T-helper 22 cell (primary cell): ENCODE measurements at places on chromosomes 1 and 21.
A peak's percentile ranks its signal among the peaks of the same experiment; 100 is the strongest.

DNA sequence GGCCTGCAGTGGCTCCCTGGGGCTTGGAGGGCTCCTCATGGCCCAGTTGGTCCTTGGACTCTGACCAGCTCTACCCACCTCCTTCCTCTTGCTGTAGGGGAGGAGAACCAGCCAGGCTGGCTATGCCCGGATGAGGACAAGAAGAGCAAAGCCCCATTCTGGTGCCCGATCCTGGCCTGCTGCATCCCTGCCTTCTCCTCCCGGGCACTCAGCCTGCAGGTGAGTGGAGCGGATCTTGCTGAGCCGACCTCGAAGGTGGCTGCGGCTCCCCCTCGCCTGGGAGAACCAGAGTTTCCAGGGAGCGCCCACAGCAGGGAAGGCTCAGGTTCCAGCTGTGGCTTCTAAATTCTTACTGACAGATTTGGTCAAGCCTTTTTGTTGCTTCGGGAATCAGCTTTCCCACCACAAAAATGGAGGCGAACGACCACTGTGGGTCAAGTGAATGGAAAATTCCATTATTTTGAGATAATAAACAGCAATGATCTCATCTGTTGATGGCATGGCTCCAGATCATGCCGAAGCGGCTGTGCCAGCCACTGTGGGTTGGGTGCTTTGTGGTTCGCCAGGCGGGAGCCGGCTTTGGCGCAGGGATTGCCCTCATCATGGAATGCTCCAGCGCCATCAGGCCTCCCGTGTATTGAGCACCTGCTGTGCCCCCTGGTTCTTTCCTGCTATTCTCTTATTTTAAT is 106.5 kb upstream of the ACTL8 start:
- DNase-seq: no peak

- DNase-seq: peak; percentile 63
Observed at GRCh38 chr1:108199781-108200686, at the start of gene SLC25A24. SLC25A24 (minus strand) TSS chr1:108200343; CDS start chr1:108200138, 205 bp downstream.

DNA sequence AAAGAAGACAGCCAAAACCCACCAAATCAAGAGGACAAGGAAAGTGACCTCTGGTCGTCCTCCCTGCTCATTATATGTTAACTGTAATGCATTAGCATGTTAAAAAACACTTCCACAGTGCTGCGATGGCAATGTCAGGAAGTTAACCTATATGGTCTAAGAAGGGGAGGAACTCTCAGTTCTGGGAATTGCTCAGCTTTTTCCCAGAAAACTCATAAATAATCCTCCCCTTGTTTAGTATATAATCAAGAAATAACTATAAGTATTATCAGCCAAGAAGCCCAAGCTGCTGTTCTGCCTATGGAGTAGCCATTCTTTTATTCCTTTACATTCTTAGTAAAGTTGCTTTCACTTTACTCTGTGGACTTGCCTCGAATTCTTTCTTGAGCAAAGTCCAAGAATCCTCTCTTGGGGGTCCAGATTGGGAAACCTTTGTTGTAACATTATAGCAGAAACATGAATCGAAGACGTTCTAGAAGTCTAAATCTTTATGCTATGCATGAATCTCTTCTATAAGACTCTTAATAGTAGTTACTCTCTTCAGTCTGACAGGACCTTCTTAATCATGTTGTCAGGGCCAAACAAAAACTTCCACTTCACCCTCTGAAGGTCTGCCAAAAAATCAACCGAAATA is 110.0 kb upstream of the VANGL1 start:
- DNase-seq: no peak

GRCh38 chr1:36481771-36482723 is 666 bp downstream of the CSF3R start:
- no peak for DNase-seq

- DNase-seq: no peak
Observed at GRCh38 chr1:183869664-183870063, 64.7 kb downstream of the RGL1 start.

GRCh38 chr1:167860231-167860923 is 53.6 kb downstream of the ADCY10 start:
- no peak for DNase-seq

GRCh38 chr21:15211491-15212133 is 146.8 kb upstream of the NRIP1 start:
- no peak for DNase-seq

GRCh38 chr1:169201084-169201619 is 94.7 kb downstream of the ATP1B1 start:
- no peak for DNase-seq

- DNase-seq: no peak
Observed at GRCh38 chr1:6069573-6069972, 23.9 kb downstream of the KCNAB2 start.

DNA sequence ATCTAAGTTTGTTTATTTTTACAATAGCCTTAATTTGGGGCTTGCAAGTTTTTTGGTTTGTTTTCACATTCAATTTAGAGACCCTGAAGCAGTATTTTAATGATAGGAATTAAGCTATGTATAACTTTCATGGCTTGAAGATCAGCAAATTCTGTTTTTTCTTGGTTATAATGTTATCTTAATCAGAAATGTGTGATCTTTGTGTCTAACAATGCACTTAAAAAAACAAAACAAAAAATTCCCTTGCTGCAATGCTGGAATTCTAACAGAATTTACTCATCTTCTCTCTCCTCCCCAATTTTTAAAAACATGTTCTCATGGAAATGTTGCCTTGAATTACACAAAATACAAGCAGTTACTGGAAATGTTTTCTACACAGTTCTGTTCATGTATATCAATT is 113.1 kb downstream of the OLFML2B start:
- DNase-seq: no peak

DNA sequence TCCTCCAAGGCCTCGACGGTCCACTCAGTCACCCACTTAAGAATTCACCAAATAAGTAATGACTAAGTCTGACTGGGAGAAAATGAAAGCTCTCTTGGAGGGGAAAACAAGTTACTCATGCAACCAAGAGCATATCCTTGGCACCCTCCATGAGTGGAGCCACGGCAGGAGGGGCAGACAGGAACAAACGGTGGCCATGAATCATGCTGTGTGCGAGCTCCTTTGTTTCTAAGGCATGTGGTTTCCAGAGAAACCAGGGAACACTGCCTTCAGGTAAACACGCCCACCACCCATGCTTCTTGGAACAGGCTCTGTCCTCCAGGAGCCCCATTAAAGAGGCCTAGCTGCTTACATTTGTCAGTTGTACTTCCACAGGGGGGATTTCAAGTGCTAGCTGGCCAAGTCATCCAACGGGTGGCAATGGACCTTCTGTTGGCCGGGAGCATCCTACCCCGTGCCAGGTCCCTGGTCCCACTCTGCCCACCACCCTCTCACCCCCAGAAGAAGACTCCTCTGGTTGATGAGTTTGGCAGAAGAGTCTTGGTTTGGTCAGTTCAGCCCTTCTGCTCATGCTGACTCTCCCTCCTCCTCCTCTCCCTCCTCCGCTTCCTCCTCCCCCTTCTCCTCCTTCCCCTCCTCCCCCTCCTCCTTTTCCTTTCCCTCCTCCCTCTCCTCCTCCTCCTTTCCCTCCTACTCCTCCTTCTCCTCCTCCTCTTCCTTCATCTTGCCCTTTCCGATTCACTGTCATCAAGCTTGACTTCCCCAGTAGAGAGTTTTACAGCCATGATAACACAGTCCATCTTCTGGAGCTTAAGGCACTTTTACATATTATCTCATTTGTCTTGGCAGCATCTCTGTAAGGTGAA is 107.6 kb downstream of the CCDC185 start:
- no peak for DNase-seq

- no peak for DNase-seq
Observed at GRCh38 chr21:33105088-33105487, 35.1 kb downstream of the OLIG1 start.

DNA sequence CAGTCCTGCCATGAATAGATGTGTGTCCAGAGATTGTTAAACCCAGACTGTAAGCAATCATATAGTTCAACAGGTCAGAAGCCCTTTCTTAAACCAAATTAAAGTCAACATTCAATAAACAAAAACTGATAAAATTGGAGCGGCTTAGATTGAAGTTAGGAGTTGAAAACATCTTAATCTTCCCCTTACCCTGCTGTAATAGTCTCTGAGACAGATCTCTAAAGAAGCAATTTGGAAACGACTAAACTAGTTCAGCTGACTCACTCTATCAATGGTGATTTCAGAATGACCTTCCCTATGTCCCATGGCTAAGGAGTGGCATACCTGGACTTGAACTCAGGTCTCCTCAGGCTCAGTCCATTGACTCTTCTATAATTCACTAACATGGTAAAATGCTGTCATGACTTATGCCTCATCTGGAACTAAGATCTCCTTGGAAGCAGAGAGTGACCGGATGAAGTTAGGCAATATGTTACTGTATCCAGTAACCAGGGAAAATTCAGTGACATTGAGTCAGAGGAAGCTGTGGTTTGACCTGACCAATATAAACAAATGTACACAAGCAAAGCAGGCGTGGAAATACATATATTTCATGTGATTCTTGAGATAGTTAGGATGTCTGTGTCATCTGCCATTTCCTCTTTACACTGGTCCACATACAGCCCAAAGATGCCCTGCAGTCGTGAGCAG is 30.1 kb downstream of the SGIP1 start:
- DNase-seq: no peak

- DNase-seq: no peak
Observed at GRCh38 chr21:42406201-42406621, 2.5 kb downstream of the UBASH3A start.

- DNase-seq: no peak
Observed at GRCh38 chr1:86436041-86436440, 12.1 kb downstream of the CLCA2 start.

DNA sequence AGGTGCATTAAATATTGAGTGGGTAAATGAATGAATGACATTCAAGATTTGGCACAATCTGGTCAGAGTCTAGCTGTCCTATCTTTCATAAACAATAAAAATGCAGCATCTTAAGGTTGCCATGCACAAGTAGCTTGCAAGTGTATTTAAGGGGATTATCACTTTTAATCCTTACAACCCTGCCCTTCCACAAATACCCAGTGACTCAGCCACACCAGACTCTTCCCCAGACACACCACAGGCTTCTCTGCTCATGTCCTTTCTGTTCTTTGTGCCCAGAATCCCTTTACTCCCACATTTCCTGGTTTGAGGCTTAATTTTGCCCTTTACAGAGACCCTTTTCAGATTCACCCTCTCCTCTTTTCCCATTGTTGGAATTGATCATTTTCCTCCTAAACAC is 59.8 kb downstream of the KIRREL1 start:
- DNase-seq: no peak

- DNase-seq: no peak
Observed at GRCh38 chr1:64039390-64039926, 164.0 kb upstream of the UBE2U start.

- DNase-seq: no peak
Observed at GRCh38 chr1:242454262-242455051, 70.0 kb downstream of the PLD5 start.

DNA sequence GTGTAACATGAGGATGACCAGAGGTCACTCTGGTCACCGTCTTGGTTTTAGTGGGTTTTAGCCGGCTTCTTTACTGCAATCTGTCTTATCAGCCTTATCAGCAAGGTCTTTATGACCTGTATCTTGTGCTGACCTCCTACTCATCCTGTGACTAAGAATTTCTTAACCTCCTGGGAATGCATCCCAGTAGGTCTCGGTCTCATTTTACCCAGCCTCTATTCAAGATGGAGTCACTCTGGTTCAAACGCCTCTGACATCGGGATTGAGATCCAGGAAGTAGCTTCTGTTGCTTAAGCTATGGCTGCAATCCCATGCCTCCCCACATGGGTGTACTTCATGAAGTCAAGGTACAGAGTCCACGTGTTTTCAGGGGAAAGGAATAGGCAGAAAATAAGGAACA is 19.9 kb downstream of the FMN2 start:
- no peak for DNase-seq

DNA sequence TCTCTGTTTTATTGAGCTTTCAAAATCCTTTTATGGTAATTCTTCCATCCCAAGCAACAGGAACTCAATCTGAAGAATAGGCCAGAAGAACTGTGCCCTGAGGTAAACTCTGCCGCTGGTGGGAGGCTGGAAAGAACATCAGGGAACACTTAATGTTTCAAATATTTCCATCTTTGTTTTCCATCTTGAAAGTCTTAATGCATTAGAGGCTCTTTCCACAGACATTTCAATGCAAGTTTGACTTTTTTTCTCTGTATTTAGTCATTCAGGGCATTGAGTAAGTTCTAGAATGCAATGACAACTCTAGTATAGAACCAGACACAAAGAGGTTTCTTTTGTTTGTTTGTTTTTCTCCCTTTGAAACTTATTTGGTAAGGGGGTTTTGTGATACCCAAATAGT is 61.5 kb downstream of the KIAA0040 start:
- no peak for DNase-seq

DNA sequence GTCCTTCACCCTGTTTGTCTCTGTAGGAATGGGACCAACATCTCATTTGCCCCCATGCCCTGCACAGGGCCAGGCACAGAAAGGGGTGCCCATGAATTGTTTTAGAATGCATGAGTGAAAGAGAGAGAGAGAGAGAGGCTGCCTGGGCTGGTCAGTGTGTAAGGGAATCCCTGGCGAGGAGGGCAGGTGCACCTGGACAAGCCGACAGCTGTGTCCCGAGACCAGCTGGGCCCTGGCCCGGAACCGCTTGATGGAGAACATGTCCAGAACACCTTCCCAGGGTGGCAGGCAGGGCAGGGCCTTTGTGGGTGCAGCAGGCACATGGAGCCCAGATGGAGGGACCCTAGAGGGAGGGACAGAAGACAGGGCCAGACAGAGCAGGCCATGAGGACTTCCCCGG is 22.7 kb downstream of the SPOCD1 start:
- no peak for DNase-seq

- DNase-seq: no peak
Observed at GRCh38 chr1:75613916-75614315, 3.0 kb upstream of the SLC44A5 start.

GRCh38 chr1:100786870-100787269 is 67.3 kb downstream of the VCAM1 start:
- no peak for DNase-seq

DNA sequence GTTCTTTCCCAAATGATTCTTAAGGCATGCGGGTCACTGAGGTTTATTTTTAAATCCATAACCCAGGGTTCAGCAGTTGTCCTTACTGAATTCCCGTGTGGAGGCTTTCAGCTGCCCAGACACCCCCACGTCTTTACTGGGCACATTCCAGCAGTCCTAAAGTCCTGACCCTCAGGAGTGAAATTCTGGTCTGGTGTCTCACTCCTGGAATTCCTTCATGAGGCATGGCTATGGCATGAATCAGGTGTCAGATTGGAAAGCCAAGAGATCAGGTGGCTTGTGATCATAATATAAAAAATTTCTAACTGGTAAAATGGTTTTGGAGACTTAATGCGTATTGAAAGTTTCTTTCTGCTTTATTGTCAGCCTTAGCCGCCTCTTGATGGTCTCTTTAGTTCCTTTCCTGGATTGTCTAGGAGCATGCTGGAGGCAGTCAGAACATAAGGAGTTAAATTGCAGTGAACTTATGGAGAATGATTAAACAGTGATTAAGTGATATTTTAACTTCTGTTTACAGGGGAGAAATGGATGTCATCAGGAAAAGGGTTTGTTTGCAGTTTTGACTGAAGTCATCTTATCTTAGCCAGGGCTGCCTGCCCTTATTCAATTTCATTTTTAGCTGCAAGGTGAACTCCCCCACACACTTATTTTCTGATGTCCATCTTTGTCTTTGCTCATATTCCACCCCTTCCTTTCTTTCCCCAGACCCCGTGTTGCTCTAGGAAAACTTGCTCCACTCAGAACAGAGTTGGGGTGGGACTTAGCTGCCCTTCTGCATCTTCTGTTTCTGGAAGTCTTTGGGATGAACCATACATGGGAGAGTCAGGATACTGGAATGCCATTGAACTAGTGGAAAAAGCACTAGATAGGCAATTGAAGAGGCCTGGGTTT is 25.7 kb upstream of the MACF1 start:
- no peak for DNase-seq
